ENCODE measurements at places on chromosomes 1 and 21.

GRCh38 chr1:203693721-203694120, 67.1 kb downstream of the ATP2B4 start:
- DNase-seq, result no peak

DNA sequence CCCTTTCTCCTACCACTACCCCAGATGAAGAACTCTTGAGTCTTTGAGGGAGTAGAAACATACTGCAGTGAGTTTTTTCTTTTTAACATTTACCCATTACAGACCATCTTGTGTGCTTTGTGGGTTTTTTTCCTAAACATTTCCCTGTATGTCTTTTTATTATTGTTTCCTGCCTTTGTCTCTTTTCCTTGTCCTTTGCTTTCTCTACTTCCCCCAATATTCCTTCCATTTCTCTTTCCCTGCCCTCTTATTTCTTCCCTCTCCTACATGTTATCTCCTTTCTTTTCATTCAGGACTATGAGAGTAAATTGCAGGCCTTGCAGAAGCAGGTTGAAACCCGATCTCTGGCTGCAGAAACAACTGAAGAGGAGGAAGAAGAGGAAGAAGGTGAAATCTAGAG, 79.1 kb upstream of the PGD start:
- DNase-seq, result no peak

GRCh38 chr1:169309178-169310166, 58.1 kb downstream of the NME7 start:
- DNase-seq, result no peak

DNA sequence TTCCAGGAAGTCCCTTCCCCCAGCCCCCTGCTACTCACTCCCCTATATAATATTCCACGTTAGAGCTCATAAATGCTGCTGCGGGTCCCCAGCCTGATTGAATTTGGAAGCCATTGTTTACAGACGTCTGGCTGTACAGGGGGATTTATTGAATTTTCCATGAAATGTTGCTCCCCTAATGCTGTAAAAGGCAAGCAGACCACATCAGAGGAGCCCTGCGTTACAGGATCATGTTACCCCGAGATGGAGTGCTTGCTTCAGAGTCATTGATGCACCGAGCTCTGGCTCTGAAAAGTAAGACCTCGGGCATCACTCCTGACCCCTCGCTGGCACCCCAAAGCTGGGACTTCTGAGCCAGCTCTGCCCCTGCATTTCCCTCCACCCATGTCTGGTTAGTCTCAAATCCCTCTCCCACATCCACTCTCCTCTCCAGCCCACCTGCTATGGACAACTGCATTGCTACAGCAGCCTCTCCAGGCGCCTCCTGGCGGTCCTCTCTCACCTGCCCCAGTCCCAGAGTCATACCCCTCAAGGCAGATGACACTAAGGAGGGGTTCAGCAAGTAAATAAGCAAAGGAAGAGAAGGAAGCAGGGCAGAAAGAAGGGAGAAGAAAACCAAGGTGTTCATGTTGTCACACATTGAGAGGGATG, 127.8 kb downstream of the TMEM53 start:
- DNase-seq, result peak; percentile 42

DNA sequence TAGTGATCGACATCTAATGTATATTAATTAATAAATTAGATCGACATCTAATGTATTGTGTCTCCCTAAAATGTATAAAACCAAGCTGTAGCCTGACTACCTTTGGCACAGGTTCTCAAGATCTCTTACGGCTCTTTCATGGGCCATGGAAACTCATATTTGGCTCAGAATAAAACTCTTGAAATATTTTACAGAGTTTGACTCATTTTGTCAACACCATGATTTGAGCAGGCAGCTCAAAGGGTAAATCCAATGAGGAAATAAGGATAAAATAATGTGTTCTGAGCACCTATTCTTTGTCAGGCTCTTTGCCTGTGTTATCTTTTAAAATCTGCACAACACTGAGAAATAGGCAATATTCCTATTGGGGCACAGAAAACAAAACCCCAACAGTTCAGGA, 223.4 kb upstream of the DUSP10 start:
- DNase-seq, result no peak

DNA sequence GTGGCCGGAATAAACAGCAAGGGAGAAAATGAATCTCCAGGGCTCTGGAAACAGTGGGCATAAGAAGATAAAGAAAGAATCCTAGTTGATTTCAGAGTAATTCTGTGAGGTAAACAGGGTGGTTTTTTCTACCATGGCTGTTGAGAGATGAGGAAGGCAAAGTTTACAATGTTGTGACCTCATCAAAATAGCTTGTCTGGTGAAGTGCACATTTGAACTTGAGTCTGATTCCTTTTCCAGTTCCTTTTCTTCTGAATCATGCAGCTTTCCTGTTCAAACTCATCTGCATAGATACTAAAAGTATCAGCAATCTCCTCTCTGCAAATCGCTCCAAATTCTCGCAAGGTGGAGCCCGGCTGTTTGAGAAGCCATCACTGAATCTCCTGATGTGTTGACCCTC, 161.7 kb downstream of the PLPP3 start:
- no peak for DNase-seq

DNA sequence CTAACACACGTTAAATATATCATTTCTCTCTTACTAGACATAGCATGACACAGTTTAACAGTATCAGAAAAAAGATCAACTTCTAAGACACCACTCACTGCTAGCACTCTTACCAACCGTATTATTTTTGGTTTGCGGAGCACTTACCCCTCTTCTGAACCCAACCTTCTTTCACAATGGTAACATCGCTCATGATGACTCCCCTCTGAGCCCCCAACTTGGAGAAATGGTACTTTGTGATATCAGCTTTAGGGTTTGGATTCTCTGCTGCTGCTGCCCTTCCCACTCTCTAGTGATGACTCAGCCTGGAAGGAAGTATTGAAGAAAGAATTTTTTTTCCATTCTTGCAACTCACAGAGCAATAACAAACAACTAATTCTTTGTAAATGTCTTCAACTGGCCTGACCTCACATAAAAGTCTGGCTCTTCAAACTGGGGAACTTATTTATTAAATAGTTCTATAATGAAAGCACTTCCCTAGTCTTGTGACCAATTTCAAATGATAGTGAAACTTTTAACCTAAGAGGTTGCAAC, 7.0 kb downstream of the AKT3 start:
- no peak for DNase-seq

DNA sequence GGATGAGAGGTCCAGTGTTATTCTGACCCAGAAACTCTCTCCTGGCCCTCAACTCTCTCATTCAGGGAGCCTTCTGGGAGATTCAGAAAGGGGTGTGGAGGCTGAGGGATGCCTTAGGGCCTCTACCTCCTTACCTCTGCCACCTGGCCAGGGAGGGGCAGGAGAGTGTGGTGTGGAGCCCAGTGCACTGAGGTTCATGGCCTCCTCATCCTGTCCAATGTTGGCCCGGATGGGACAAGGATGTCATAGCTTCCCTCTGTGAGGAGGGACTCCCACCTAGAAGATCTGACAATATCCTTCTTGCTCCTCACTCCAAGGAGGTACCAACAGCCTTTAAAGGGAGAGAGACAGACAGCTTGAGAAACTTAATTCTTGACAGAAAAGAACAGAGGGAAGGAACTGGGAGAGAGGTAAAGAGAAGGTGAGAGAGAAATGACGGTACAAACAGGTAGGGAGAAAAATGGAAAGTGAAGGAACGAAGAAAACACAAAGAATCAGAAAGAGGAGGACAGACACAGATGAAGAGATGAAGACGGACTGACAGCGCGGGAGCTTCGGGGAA, 779 bp downstream of the BEND5 start:
- no peak for DNase-seq

- DNase-seq, result no peak
Measured at GRCh38 chr1:51570063-51570710, 46.7 kb upstream of the OSBPL9 start.

- no peak for DNase-seq
Measured at GRCh38 chr1:68954841-68955240, 458.0 kb upstream of the DEPDC1 start.

- no peak for DNase-seq
Measured at GRCh38 chr1:47498551-47498950, 60.7 kb downstream of the FOXD2 start.

DNA sequence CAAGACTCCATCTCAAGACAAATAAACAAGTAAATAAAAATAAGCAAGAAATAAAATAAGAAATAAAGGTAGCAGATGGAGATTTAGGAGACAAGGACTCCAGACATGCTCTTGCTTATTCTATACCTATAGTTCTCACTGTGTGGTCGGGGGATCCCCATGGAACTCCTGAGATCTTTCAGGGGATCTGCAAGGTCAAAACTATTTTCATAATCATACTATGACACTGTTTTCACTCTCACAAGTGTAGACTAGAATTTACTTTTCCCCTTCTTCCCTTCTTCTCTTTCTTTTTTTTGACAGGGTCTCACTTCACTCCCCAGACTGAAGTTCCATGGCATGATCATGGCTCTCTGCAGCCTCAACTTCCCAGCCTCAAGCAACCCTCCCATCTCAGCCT, 29.8 kb upstream of the NLRP3 start:
- no peak for DNase-seq

GRCh38 chr1:164296172-164296571, 262.8 kb upstream of the PBX1 start:
- no peak for DNase-seq

DNA sequence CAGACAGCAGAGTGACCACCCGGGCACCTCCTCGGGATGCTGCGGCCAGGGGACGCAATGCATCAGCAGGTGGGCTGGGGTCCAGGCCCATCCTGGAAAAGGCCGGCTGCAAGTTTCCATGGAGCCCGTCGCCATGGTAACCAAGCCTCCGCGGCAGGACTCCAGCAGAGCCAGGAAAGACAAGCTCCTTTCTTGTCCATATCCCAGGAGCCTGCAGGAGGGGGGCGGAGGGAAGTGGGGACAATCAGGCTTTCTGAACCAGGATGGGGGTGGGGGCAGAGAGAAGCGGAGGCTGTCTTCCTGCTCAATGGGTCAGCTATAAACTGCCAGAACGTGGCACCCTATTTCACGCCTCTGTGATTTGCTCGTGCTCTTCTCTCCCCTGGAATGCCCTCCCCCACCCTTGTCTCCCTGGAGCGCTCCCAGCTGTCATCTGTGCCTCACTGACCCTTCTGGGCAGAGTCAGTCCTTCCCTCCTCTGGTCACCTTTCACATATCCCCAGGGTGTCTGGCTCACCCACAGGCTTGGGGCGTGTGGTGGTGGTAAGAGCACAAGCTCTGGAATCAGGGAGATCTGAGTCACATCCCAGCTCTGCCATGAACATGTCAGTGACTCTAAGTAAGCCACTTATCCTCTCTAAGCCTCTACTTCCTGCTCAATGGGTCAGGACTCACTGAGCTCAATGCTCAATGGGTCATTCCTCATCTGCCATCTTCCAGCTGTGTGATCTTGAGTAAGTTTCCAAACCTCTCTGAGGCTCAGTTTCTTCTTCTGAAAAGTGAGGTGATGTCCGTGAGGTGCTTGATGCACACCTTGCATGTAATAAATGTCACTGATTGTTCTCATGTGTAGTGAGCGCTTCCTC, 58.9 kb upstream of the LAPTM5 start:
- DNase-seq, result peak; percentile 91

GRCh38 chr1:222390181-222390580, 157.7 kb downstream of the HHIPL2 start:
- no peak for DNase-seq

DNA sequence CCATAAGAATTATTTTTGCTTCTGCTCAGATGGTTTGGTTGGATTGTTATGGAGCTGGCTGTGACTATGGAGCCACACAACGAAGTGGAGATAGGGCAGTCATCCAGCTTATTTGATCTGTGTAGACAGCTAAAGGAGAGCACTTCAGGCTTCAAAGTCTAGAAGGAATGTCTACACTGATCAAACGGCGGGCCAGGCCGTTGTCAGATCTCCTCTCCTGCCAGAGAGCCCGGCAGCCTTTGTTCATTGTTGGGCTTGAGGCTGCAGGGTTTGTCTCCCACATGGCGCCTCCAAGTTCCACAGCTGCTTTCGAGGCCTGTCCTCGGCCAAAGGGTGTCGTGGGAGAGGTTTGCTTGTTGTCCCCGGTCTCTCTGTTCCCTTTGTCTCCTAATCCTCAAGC, 2.8 kb upstream of the STMN1 start:
- no peak for DNase-seq

DNA sequence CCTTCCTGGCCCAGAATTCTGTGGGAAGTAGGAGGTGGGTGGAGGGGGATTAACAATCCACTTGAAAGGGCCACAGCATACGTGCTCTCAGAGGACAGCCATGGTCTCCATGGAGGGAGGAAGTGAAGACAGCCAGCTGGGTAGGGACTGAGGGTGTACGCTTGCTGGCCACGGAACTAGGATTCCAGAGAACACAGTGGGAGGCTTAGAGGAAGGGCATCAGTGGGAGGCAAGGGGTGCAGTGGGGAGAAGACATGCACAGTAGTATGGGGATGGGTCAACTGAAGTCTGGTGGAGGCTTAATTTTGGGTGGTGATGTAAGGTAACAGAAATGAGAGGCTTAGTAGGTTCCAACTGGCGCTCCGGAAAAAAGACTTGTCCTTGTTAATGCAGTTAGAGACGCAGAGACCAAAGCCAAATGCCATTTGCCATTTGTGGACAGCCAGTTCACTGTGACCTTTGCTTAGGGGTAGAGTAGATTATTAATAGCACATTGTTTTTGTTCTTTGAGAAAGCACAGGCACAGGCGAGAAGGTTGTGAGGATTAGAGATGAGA, 103.0 kb downstream of the ZSCAN20 start:
- DNase-seq, result no peak

GRCh38 chr1:237199026-237199425, 157.0 kb downstream of the RYR2 start:
- no peak for DNase-seq

DNA sequence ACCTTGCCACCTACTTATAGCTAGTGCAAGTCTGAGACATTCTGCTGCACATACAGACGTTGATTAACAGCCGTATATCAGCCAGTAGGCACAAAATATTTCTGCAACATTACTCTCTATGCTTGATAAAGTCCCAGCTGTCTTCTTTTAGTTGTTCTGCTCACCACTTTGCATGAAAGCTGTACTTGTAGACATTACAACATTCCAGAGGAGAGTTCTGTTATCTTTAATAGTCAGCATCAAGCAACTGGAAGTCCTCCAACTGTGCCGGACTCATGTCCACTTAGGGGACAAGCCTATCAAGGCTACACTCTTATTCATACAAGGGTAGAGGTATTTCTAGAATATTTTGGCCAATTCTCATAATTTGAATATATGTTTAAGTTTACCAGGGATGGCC, 50.0 kb downstream of the CACHD1 start:
- DNase-seq, result no peak

- DNase-seq, result no peak
Measured at GRCh38 chr1:183004141-183004540, 19.1 kb upstream of the LAMC1 start.

DNA sequence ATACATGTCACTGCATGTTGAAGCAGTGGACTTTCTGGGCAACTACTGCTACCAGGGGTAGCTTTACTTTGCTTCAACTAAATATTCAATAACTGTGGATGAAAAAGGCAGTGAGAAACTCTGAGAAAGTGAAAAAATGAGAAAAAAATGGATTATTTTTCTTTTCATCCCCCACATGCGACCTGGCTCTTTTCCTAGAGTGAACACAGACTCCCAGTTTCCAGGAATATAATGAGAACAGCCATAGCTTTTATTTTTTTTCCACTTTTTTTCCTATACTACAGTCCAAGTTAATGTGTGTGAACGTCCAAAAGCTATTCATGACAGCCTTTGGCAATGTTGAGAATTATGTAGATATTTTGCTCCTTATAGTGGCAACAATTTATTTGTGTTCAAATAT, 230.4 kb downstream of the DNM3 start:
- no peak for DNase-seq
